CD4-positive, alpha-beta T cell treated with Interferon alpha-2 for 1 hour (primary cell): ENCODE measurements at places on chromosomes 5 and 9.

- peak; percentile 29 for DNase-seq
These were observed 2.9 kb upstream of the ICE1 start for GRCh38 chr5:5419291-5420210.

- DNase-seq, result no peak
These were observed 26.3 kb upstream of the GABRP start for GRCh38 chr5:170757182-170757601.

- DNase-seq, result no peak
These were observed 72.7 kb downstream of the SMIM23 start for GRCh38 chr5:171858303-171858702.

GRCh38 chr5:758698-759053 lies 25.9 kb downstream of the ZDHHC11B start:
- DNase-seq, result no peak

GRCh38 chr5:138981586-138981985 lies 106.5 kb upstream of the LRRTM2 start:
- DNase-seq, result peak; percentile 33

DNA sequence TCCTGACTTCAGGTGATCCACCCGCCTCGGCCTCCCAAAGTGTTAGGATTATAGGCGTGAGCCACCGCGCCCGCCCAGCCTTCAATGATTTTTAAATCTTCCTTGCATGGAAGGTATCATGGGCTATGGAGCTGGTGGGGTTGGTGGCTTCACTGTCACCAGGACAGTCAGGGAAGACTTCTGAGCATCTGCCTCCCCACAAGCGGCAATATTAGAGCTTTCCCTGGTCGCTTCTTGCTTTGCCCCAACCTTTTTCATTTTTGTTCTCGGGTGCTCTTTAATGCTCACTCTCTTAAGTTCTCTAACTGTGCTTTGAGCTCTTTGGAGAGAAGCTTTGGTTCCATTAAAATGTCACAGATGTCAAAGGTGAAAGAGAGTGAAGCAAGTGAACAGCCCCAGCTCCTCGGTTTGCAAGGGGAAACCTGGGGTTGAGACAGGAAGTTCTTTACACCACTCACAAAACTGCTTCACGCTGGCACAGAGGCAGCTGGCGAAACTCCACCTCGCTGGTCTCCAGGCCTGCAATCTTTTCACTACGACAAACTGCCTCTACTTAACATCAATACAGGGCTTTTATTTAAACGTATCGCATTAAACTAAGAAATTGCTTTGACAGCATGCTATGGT lies 142.5 kb upstream of the RETREG1 start:
- no peak for DNase-seq
